ENCODE measurements at places on chromosomes 2 and 18.

GRCh38 chr18:60188958-60189357 lies 183.6 kb downstream of the MC4R start:
- no peak for DNase-seq

- no peak for DNase-seq
These were observed 105.0 kb upstream of the DNAJC10 start for GRCh38 chr2:182611009-182611408.

- peak; percentile 20 for DNase-seq
These were observed 26.1 kb downstream of the CDC42EP3 start for GRCh38 chr2:37645362-37645761.

- no peak for DNase-seq
These were observed 46.5 kb downstream of the PLEK start for GRCh38 chr2:68411397-68412126.

GRCh38 chr2:196066291-196067087 lies 2.1 kb downstream of the DNAH7 start:
- no peak for DNase-seq

- DNase-seq = no peak
These were observed 14.4 kb downstream of the HYCC2 start for GRCh38 chr2:201057087-201057521.

DNA sequence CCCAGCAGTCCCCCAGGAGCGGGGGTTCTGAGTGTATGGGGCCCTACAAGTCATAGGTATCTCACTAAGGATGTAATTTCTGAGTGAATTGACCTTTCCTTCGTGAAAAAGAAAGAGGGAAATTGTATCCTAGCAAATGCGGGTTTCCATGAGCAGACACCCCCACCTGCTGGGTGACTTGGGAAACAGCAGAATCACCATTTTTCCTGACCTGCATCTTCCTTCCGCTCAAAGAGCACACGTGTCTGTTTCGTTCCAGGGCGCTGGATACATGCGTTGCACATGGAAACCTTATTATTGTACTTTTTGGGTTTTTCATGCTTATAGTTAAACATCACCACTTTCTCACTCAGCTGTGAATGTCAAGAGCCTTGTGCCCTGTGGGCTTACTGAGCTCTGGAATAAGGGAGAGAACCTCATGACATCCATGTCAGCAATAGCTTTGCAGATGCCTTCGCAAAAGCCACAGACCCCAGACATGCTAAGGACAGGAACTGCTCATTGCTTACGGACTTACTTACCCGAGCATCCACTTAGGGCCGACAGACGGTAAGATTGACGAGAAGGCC lies 132.8 kb downstream of the TPO start:
- peak; percentile 6 for DNase-seq

- no peak for DNase-seq
These were observed 678 bp upstream of the UBE2E3 start for GRCh38 chr2:180979749-180980105.

GRCh38 chr2:47535996-47536395 lies 133.0 kb downstream of the MSH2 start:
- no peak for DNase-seq

- no peak for DNase-seq
These were observed 658.8 kb upstream of the ID2 start for GRCh38 chr2:8022908-8023640.

GRCh38 chr2:2768476-2768875 lies 437.4 kb upstream of the MYT1L start:
- DNase-seq = no peak

- no peak for DNase-seq
These were observed 616.1 kb upstream of the LRATD1 start for GRCh38 chr2:14016289-14016955.

GRCh38 chr2:219344751-219345430 lies 12.3 kb upstream of the RESP18 start:
- DNase-seq = no peak

- no peak for DNase-seq
These were observed 9.0 kb downstream of the UGP2 start for GRCh38 chr2:63850649-63851048.

DNA sequence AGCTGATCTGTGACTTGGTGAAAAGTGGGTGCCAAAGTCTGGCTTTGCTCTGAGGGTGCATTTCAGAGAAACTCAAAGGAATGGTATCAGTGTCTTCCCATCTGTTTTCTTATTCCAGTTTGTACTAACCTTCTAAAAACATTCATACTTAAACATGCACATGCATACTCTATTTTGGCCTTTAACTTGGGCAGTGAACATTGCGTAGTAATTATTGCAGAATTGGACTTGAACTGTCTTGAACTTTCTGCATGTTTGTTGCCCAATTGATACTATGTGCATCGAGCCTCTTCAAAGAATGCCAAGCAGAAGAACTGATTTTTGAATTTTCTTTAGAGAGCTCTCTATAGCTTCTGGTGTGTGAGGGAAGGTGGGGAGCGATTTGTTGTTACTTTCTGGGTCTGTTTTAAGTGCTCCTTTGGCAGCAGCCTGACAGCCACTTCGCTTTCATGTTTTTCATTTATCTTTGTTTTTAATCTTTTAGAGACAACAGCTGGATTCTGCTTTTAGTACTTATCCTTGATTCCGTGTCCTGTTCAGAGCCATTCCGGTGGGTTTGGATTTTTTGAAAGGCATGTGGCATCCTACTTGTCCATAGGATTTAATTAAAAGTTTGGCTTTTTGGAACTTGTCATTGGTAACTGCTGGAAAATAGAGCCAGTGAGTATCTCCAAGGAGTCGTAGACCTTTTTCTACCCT lies 159.2 kb downstream of the RAPGEF4 start:
- no peak for DNase-seq

GRCh38 chr18:24199372-24199962 lies 60.6 kb downstream of the CABYR start:
- DNase-seq = no peak

DNA sequence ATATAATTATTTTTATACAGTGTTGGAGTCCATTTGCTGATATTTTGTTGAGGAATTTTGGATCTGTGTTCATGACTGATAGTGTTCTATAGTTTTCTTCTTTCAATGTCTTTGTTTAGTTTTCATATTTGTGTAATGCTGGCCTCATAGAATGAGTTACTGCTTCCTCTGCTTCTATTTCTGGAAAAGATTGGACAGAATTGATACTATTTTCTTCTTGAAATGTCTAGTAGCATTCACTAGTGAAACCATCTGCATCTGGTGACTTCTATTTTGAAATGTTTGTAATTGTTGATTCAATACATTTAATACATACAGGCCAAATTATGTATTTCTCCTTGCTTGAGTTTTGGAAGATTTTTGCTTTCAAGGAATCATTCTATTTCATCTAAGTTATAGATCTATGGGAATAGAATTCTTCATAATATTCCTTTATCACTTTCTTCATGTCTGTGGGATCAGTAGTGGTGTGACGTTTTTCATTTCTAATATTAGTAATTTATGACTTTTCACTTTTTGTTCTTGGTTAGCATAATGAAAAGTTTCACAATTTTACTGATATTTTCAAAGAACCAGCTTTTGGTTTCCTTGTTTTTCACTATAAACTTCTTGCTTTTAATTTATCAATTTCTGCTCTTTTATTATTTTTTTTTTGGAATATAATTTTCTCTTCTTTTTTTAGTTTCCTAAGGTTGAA lies 509.9 kb upstream of the VRK2 start:
- DNase-seq = no peak

DNA sequence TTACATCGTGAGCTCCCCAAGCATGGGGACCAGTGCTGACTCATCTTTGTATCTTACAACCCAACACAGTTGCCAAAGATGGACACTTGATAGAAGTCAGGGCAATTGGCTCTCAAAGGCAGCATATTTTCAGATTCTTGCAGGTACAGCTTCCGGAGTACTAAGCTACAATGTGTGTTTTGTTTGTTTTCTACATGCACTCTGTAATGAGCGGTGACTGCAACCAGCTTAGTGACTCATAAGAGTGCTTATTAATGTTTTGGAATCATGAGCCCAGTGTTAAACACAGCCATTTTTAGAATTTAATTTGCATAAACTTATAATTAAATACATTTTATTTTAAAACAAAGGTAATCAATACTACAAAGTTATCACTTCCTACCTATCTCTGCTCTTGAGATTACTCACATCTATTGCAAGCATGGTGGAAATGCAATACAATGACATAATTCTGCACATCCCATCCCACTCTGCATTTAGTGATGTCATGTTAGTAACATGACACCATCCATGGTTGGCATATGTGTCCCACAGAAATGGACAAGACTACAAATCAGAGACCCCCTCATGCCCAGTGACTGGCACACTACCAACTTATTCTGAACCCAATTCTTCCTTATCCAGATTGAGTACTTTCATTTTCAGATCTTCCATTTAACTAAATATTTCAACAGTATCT lies 399.8 kb upstream of the ST6GAL2 start:
- DNase-seq = no peak

GRCh38 chr2:147904051-147904450 lies 59.2 kb downstream of the ACVR2A start:
- no peak for DNase-seq

- DNase-seq = no peak
These were observed 17.5 kb downstream of the FTCDNL1 start for GRCh38 chr2:199833525-199833924.

DNA sequence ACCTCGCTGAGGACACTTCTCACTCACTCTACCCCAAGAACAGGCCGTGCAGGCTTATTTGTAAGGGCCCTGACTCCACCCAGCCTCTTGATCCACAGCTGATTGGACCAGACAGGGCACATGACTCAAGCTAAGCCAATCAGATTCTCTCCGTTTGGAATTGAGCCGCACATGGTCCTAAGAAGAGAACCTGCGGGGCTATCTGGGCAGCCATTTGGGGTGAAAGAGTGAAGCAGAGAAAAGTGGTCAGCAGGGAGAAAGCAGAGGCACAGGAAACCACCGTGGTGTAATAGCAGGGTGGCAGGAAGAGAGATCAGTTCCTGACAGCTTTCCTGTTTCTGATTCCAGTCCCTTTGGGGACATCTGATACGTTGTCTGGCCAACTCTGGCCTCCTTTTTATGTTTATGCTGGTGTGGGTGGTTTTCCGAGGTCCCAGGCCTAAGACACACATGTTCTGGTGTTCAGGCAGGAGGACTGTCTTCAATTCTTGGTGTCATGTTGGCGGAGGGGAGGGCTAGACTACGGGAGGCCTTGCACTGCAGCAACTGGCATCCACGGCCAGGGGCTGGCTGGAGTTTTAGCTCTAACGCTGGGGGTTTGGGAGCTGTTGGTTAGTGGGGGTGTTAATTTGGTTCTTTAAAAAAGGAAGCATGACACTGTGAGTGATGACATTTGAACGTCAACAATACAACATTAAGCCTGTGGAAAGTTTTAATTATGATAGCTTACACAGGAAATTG lies 26.1 kb upstream of the SPTBN1 start:
- DNase-seq = no peak

DNA sequence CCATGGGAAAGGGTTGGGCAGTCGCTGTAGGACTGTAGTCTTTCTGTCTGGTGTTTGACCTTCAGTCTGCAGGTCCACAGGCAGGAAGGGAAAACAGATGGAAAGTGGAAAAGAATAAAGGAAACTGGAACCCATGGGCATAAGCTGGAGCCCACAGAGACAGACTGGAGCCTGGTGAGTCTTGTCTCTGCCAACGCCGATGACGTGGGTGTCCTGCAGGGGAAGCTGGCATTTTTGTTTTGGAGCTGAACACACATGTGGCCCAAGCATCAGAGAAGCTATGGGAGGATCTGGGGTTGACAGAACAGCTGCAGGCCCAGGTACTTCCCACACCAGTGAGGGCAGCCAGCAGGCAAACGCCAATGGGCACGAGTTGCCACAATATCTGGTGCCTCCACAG lies 28.2 kb upstream of the SOCS6 start:
- no peak for DNase-seq

GRCh38 chr2:238638100-238638981 lies 209.5 kb upstream of the TWIST2 start:
- no peak for DNase-seq

DNA sequence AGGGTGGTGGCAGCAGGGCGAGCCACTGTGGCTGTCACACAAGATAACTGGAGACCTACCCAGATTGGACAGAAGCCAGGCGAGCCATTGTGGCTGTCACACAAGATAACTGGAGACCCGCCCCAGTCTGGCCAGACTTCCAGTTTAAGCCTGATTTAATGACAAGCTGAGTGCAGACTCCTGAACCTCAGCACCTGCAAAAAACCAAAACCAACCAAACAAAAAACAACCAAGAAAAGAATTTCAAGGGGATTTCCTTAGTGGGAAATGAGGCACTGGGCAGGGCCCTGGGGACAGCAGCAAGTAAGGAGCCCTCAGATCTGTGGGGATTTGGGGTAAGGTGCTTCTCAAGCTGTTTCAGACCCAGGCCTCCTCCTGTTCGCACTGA lies 95.2 kb upstream of the BOD1L2 start:
- DNase-seq = no peak

- DNase-seq = no peak
These were observed 56.3 kb upstream of the UPP2 start for GRCh38 chr2:158045362-158045761.

DNA sequence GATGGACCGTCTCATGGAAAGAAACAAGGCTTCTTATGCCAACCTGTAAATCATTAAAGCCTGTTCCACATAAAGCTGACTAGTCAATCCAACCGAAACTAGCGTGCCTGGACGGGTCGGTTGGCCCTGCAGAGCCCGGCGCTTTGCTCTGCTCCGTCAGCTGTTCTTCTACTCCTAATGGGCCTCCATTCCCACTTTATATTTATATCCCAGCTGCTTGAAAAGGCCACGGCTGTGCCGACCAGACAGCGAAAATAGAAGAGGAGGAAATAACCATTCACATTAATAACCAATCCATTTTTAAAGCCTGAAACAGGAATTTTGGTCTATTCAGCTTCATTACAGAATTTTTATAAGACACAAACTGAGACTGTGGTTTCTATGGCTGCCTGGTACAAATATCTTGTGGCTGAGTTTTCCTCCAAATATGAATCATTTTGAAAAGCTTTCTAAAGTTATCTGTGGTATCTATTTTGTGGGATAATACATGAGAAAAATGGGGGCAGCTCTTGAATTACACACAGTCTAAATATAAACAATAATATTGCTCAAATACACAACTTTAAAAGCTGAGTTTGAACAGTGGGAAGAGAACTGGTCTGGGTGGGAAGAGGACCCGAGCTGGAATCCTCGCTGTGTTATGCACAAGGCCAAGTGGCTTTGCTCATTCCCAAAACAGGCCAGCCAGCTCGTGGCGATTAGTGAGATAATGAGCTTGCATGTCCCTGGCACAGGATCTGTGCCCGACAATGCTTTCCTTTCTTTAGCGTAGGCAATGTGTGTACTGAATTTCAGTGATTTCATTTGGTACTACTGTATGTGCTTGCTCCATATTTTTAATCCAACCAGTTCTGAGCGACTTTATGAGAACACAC lies 10.5 kb upstream of the FAM124B start:
- no peak for DNase-seq

- no peak for DNase-seq
These were observed 57.4 kb downstream of the SP100 start for GRCh38 chr2:230473378-230473777.

DNA sequence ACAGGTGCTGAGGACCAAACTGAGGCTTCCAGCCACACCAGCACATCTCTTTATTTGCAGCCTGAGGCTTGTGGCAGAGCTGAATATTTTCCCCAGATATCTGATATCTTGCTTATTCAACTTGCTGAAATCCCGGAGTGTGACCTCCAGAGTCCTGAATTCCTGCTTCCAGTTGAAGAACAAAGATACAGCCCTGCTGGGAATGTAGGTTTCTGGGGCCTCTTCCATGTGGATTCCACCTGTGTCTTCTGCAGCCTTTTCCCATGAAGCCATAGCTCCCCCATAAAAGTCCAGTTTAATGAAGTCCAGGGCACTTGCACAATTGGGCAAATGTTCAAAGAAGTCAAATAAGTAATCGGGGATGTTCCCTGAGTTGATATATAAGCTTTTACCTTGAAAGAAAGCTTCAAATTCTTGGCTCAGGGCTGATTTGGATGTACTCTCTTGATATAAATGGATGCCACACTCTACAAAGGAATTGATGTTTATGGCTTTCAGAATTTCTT lies 14.9 kb downstream of the NLRC4 start:
- no peak for DNase-seq
